ENCODE measurements at places on chromosomes 3 and 15. TPM values are rescaled to one million over a fixed set of nuclear protein-coding genes. Genes with fewer than 3 reads are reported as not detected.

Gene PSMD2
- 160 TPM for total RNA-seq

DNA sequence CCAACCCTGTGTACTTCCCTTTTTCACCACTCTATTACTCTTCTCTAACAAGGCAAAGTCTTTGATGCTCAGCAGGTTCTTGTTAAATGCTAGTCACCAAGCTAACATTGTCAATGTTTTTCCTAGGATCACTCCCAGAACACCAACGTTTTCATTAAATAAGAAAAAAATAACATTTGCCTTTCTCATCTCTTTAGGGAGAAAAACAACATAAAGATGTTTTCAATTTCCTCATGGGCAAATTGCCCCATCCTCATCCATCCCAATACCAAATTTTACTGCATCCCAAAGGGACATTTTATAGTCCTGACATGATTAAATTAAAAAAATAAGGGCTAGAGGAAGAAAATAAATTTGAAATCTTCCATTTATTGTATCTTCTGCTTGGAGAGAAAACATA, 106.5 kb downstream of the SUCNR1 start:
- H3K4me1 ChIP-seq: peaks cover 17% of the 10 kb centered on the region
- H3K36me3 ChIP-seq: no peaks in the 10 kb centered on the region
- DNase-seq: no peak
- no peak overlapping the region for H3K4me3 ChIP-seq
- H3K27ac ChIP-seq: no peak overlapping the region
- no peaks in the 10 kb centered on the region for H3K27me3 ChIP-seq

DNA sequence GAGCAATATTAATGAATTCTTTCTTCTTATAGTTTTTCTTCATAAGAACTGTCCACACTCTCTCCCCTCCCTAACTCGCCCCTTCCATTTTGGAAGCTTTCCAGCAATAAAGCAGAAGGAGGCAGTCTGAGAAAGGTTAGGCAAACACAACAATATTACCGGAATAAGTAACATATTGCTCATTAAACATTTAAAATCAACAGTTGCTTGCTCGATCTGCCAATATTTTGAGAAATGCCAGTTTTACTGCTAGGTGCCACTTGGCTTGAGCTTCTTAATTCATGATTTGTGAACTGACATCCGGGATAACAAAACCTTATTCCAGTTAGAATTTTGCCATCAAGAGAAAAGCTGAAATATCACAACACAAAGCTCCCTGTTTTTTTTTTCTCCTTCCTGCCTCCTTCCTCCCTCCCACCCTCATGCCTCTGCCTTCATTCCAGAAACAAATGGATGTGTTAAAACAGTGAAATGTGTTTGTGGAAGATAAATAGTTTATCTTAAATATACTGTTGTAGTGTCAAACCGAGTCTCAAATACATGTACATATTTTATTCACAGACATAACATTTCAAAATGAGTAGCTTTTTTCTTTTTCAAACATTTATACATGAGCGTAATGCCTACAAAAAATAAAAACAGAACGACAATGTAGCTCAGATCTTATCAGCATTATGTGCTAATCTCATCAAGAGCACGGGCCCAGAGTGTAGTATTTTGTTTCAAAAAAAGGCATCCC, 253.7 kb downstream of the GAP43 start:
- H3K27ac ChIP-seq: no peak overlapping the region
- peak overlapping the region; percentile 20 for H3K4me3 ChIP-seq
- no peaks in the 10 kb centered on the region for H3K36me3 ChIP-seq
- DNase-seq: no peak

DNA sequence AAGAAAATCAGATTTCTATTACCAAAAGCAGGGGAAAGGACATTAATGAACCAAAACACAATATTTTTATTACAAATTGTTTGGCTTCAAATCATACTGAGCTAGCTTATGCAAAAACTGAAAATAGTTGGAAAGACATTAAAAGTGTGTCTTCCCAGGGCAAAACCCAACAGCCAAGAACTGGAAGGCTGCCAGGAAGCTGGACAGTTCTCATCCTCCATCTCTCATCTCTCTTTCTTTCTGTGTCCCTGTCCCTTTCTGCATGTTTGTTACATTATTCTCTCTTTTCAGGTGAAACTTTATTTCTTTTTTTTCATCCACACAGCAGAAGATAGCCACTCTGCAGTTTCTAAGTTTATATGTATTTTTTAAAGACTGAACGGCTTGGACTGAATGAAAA, 41.1 kb upstream of the SNTN start:
- no peak overlapping the region for H3K27ac ChIP-seq
- H3K4me3 ChIP-seq: no peak overlapping the region
- DNase-seq: no peak
- no peaks in the 10 kb centered on the region for H3K4me1 ChIP-seq
- no peaks in the 10 kb centered on the region for H3K36me3 ChIP-seq
- H3K27me3 ChIP-seq: no peaks in the 10 kb centered on the region

DNA sequence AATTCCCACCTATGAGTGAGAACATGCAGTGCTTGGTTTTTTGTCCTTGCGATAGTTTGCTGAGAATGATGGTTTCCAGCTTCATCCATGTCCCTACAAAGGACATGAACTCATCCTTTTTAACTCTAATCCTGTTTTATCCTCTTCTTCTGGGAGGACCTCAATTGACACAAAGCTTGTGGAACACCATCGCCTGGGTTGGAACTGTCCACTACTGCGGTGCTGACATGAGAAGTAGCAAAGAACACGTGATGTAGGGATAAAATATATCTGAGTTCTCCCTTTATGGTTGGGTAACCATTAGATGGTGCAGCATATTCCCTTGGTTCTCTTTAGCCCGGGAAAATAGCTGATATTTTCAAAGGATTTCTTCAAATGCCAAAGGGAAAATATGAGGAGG, 105.3 kb upstream of the TOPAZ1 start:
- no peaks in the 10 kb centered on the region for H3K27me3 ChIP-seq
- H3K4me1 ChIP-seq: no peaks in the 10 kb centered on the region
- no peak overlapping the region for H3K27ac ChIP-seq
- H3K36me3 ChIP-seq: no peaks in the 10 kb centered on the region
- DNase-seq: no peak

Gene FAM3D
- not detected for total RNA-seq

DNA sequence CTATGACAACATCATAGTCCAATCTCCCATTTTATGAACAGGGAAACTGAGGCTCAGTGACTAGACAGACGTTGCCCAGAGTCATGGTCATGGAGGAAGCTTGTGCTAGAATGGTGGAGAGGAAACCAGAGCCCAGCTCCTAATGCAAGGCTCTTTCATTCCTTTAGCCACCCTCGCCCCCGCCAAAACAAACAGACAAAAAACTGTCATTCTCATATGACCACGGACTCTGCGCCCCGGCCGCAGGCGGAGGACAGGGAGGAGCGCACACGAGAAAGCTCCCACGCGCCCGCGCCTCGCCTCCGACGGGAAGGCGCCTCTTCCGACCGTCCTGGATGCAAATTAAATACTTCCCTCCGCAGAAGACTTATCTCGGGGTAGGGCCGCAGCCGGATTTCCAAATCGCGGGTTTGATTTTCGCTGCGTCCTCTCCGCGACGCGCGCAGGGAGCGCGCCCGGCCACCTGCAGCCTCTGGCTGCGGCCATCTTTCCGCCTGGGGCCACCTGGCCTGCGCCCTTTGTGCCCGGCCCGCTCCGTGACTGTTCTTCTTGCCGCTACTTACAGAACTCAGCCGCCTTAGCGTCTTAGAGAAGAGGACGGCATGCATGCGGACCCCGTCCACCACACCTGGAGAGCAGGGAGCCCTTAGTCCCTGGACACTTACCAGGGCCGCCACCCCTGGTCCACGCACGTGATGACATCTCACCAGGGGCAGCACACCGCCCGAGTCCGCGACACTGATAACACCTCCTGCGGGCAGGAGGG, 670 bp upstream of the ATP13A3 start:
- H3K4me1 ChIP-seq: peaks cover 16% of the 10 kb centered on the region
- H3K27me3 ChIP-seq: no peaks in the 10 kb centered on the region
- no peaks in the 10 kb centered on the region for H3K36me3 ChIP-seq
- H3K27ac ChIP-seq: peak overlapping the region; percentile 89
- peak overlapping the region; percentile 71 for H3K4me3 ChIP-seq

- no peaks in the 10 kb centered on the region for H3K27me3 ChIP-seq
- no peaks in the 10 kb centered on the region for H3K36me3 ChIP-seq
- no peak overlapping the region for H3K27ac ChIP-seq
- H3K4me3 ChIP-seq: no peak overlapping the region
- H3K4me1 ChIP-seq: no peaks in the 10 kb centered on the region
These were observed 33.0 kb upstream of the LARS2 start for GRCh38 chr3:45355351-45355750.

Gene ARPP21
- 0.27 TPM for total RNA-seq

Gene EFHB
- total RNA-seq: 0.41 TPM

Gene GXYLT2
- 35.1 TPM for total RNA-seq

DNA sequence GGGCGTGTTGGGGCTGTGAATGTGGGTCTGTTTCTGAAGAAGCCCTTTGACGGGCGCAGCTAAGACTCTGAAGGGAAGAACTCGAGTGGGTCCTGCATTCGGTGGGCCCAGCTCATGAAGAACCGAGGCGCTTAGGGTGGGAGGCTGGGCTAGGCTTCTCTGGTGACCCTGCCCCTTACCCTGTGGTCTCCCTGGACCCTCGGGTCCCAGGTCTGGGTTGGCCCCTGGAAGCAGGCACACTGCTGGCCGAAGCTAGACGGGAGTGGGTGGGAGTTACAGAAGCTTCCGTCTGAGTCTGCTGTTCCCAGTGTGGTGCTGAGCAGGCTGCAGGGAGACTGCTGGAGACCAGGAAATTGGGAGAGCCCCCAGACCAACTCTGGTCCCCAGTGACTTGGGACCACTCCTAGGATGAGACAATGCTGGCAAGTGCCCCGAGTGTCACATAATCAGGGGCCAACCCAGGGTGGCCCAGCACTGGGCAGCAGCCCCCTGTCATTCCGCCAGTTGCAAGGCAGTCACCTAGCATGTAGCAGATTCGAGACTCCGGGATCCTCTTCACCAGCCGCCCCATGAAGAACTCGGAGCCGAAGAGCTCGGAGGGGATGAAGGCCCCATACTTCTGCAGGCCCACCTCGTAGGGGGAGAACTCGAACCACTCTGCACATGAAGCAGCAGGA, 16.7 kb upstream of the EHD4 start:
- no peak overlapping the region for H3K27ac ChIP-seq
- no peaks in the 10 kb centered on the region for H3K27me3 ChIP-seq
- H3K4me3 ChIP-seq: no peak overlapping the region
- peaks cover 4% of the 10 kb centered on the region for H3K4me1 ChIP-seq

DNA sequence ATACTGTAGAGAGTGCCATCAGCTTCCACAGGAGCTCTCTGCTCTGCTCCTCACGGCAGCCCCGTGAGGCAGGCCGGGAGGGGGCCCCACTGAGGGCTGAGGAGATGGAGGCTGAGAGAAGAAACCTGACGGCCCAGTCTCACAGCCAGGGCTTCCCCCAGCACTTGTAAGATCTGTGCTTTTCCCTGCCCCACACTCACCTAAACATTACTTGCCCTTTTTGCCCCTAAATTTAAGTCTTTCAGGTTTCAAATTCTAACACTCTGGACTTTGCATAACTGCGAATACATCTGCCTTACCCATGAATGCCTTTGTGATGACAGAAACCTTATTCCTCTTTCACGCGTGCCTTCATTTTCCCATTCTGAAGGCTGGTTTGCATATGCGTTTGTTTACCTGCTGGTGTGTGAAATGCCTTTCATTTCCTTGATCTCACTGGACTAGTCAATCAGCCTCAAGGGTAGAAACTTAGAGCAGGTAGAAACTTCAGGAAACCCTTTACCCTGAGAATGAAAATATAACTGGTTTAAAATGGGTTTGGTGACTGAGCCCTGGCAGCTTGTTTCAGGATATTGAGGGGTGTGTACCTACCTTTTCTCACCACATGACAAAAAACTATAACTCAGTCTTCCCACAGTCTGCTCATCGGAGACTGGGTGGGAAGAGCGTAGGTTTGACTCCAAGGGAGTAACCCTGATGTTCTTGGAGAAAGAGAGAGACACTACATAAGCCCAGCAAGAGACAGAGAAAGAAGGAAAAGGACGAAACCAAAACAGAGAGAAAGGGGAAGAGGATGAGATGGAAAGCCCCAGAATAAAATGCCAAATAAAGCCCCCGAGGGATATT, 20.1 kb downstream of the SLC12A8 start:
- no peak for DNase-seq
- H3K27ac ChIP-seq: no peak overlapping the region
- no peaks in the 10 kb centered on the region for H3K4me1 ChIP-seq
- H3K4me3 ChIP-seq: no peak overlapping the region

Gene CLRN1
- total RNA-seq: not detected

DNA sequence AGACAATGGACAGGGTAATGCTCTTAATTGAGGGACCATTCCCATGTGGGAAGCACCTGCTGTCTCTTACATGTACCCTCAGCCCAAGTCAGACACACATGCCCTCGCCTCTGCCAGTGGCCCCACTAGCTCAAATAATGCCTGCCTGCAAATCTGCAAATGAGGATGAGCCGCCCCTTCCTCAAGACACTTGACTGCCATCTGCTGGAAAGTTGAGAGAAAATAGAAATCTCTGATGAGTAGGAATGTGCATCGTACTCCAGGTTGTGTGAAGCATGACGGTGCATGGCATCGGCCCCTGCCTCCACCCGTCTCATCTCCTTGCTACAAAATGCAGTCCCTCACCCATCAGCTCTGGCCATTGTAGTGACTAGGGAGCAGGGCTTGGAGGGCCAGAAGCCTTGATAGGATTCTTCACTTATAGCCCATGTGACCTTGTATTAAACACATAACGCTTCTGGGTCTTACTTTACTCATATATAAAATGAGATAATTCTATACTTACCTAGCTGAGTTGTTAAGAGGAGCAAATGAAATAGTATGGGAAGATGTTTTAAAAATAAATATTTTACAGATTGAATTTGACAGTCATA, 6.3 kb upstream of the SCN5A start:
- H3K36me3 ChIP-seq: no peaks in the 10 kb centered on the region
- H3K4me3 ChIP-seq: no peak overlapping the region
- no peaks in the 10 kb centered on the region for H3K4me1 ChIP-seq

GRCh38 chr3:169748670-169749069, 16.2 kb downstream of the TERC start:
- no peaks in the 10 kb centered on the region for H3K27me3 ChIP-seq
- H3K4me1 ChIP-seq: no peaks in the 10 kb centered on the region
- no peak for DNase-seq
- no peaks in the 10 kb centered on the region for H3K36me3 ChIP-seq
- no peak overlapping the region for H3K4me3 ChIP-seq
- H3K27ac ChIP-seq: no peak overlapping the region

DNA sequence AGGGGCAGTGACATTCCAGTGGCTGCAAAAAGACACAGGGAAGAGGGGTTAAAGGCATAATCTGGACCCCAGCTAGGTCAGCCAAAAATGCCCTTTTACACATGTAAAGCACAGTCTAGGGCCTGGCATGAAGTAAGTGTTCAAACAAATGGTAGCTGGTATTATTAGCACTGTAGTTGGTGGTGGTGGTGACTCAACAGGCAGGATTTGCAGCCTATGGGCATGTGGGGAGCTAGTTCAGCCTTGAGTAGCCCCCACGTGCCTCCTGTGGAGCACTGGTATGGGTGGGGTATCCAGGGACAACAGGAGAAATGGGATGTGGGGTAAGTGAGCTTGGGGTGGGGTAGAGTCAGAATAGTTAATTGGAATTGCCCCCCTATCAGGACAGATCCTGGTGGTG, 27.6 kb downstream of the DNASE1L3 start:
- no peak overlapping the region for H3K27ac ChIP-seq
- H3K27me3 ChIP-seq: no peaks in the 10 kb centered on the region
- no peaks in the 10 kb centered on the region for H3K36me3 ChIP-seq
- H3K4me1 ChIP-seq: peaks cover 2% of the 10 kb centered on the region

All from thoracic aorta (tissue), 2 donors.